ENCODE measurements at places on chromosomes 12 and 14.

DNA sequence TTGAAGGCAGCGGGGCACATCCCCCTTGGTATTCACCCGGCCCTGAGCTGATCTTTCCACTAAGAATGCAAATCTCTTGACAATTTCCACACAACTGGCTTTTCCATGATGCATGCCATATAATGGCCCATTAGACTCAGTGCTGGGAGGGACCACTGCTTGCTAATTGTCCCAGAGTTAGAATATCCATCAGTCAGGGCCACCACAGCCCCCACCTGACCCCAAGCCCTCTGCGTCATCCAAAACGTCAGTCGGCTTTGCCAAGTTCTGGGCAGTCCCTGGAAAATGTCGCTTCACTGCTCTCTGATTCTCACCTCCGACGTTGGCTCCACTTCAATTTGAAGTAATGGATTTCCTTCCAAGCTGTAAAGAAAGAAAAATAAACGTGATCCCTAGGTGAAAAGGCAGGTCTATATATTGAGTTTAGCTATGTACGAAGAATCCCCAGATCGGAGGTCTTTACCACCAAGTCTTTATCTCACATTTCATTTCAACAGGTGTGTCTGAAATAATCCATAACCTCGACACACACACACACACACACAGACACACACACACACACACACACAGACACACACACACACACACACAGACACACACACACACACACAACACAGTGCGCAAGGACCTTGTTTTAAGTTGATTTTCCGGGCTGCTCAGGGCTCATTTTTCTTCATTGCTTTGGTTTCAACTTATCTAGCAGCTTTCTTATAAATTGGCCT is 165.5 kb upstream of the NOS1 start:
- DNase-seq = no peak

DNA sequence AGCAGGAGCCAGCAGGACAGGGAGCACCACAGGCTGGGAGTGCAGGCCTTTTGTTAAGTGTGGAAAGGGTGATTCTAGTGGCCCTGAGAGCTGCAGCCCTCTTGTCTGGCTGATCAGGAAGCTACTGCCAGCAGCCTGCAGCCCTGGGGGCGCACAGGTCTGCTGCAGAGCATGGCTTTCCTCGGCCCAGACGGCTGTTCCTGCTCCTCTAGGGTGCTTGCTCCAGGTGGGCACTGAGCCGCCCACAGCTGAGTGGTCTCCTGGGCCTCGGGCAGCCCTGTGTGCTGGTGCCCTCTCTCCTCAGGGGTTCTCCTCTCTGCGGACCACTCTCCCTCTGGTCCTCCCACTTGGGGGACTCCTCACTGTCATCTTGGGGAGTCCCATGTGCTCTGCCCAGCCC is 18.9 kb downstream of the CCDC88C start:
- no peak for DNase-seq

DNA sequence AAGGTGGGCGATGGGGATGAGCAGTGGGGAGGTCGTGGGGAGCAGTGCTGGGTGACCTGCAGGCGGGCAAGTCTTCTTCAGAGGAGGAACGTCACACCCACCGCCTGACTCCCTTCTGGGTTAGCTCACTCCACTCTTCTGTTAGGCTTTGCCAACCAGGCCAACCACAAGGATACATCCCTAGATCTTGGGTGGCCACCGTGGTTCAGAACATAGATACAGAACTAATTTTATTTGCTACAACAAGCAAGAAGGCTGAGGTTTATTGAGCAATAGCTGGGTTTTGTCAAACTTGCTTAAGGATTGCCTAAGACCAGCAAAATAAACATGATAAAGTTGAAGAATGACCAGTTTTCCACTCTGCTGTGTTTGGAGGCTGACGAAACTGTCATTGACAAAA is 109.4 kb downstream of the DACT1 start:
- no peak for DNase-seq

DNA sequence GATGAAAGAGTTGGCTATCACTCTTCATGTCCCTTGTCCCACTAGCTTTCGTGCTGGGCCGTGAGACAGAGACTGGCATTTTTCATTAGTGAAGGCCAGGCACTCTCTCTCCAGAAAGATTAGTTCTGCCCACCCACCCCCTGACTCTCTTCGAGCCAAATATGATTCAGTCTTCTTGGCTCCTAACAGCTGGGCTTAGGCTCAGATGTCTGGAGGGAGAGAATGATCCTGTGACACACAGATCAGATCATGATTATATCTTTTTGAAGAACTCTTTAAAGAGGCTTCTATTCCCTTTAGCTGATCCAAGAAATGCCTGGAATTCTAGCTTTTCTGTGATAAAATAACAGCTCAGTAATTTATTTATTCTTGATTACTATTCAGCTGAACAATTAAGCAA is 5.2 kb upstream of the GNG2 start:
- DNase-seq = no peak

DNA sequence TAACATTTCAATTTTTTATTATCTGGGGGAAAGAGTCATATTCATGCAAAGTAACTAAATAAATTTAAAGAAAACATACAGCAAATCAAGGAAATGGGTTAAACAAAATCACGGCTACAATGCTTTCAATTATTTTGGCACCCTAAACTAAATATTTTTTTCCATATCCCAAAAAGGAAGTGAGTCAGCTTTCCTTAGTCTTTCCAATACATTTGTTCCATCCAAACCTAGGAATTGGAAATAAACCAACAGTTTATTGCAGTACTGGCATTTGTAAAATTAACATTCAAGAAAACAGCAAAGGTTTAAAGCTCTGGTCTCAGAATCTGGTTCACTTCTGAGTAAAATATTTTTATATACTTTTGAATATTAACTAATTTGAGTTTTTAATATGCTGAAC is 89.2 kb downstream of the BCL2L14 start:
- no peak for DNase-seq

DNA sequence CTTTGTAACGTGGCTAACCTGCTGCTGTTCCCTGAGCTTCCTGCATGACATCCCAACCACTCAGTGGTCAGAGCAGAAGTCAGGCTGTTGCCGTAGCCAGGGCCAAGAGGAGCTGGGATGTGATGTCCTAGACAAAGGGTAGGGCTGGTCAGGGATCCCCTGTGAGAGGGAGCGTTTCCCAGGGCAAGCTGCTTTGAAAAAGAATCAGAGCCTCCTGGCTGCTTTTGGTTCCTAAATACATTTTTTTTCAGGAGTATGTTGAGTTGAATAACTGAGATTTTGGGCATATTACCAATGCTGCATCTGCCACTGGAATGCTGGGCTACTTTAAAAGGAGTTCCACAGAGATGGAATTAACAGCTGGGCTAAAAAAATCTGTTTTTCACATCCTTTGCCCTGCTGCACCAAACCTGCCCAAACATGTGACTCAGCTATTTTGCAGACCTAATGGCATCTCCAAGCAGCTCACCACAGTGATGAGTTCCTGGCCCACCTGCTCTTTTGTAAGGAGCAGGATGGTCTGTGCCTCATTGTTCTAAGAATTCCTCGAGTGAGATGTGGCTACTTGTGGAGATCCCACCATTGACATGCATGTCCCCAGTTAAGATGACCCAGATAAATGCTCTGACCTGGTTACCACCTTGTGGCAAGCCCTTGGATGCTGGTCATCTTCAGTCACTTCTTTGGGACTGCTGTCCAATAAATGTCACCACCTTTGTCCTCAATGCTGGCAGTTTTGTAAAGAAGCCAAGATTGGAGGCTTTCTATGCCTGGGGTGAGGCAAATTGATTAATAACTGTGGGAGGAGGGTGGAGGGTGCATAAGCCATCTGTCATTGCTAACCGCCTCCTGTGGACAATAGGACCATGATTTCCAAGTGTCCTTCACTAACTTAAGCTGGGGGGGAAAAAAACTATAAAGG is 24.1 kb downstream of the ANKRD13A start:
- no peak for DNase-seq

- no peak for DNase-seq
Observed at GRCh38 chr12:116215023-116215422, 62.5 kb downstream of the MED13L start.

DNA sequence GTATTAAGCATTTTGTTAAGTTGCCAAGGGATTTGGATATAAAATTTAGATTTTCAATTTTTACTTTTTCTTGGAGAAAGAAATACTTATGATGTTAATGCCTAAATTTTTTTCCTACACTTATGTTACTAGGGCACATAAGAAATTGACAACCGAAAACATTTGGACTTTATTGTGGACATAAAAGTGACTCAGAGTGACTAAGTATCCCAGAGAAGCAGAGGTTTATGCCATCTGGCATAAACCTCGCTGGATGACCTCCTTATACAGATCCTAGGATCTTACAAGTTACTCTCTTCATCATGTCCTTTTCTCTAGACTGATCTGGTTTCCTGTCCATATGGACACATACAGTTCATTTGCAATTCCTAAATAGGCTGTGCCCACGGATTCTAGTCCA is 89.8 kb downstream of the RERG start:
- no peak for DNase-seq

- no peak for DNase-seq
Observed at GRCh38 chr12:54167500-54167896, 21.3 kb downstream of the SMUG1 start.

DNA sequence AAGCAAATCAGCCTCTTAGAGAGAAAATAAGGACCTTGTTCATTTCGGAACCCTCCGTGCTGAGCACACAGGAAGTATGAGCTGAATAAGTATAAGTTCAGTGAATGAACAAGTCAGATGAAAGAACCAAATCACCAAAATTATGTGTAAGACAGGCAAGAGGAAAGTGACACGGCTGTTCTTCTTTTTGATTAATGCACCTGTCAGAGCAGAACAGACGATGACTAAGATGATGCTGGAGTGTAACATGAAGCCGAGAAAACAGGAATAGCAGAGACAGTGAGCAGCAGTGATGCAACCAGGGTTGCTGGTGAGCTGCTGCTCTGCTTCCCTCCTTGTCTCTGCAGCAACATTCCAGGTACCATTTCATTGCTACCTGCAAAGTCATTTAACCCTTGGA is 861.1 kb downstream of the GALC start:
- no peak for DNase-seq

GRCh38 chr14:78245238-78245637 is 75.1 kb downstream of the NRXN3 start:
- DNase-seq = no peak

DNA sequence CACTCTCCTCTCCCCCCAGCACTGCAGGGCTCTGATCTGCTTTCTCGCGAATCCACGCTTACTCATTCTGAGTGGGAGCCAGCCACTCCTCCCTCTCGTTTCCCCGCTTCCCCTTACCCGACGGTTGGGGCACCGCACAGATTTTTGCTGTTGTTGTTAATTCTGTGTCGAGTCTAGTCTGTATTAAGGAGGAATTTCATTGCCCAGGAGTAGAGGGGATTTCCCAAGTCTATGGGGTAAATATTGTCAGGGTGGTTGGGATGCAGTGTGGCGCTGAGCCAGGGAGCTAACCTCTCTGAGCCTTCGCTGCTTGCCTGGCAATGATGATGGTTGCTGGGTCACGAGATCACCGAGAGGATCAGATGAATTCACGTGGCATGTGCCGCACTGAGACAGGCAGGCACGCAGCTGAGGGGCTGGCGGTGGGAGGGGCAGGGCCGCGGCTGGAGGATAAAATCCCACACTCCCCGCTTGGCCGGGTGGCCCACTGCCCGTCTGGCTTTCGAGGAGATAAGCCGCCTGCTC is 18.5 kb downstream of the NCOR2 start:
- no peak for DNase-seq

- no peak for DNase-seq
Observed at GRCh38 chr12:92915365-92915764, 13.7 kb downstream of the EEA1 start.

GRCh38 chr12:66668311-66668710 is 10.6 kb downstream of the GRIP1 start:
- DNase-seq = no peak

DNA sequence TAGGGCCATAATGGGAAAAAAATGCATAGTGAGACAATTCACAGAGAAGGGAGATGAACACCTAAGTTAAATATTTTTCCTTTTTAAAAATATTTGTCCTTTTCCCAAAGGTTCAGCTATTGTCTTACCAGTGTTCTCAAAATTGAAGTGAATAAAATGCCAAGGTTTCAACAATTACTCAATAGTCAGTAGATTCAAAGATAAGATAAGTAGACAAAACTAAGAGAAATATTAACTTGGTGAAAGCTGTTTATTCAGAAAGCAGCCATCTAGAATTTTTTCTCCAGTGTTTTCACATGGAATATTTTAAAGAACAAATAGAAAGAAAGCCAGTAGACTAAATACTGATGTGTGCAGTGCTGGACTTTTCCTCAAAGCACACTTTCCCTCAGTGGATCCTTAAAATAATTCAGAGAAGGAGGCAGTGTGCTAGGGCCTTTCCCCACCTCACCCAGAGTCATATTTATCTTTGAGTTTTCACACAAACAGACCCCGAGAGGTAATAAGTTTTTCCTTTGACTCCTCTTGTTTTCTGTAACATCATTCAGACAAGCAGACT is 144.5 kb upstream of the PLEKHG7 start:
- DNase-seq = no peak

- no peak for DNase-seq
Observed at GRCh38 chr14:92538412-92538985, 24.9 kb downstream of the RIN3 start.

GRCh38 chr12:55935738-55936151 is 4.8 kb downstream of the DGKA start:
- DNase-seq = no peak

GRCh38 chr12:40499856-40500255 is 192.4 kb upstream of the CNTN1 start:
- no peak for DNase-seq

DNA sequence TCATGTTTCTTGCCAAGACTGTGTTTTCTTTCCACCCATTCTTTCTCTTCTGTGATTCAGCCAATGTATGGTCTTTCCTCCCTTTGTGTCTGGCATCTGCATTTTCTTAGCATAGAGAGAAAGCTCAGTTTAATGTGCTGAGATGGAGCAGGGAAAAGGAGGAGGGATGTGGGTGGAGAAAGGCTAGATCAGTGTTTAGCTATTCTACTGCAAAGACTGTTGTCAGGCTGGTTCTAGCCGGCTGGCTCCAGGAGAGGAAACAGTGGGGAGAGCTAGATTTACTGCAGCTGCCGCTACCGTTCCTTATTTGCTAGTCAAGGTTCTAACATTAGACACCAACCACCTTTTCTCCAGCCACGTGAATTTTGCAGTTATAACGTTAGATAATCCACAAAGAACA is 5.2 kb upstream of the RIMKLB start:
- DNase-seq = no peak

- no peak for DNase-seq
Observed at GRCh38 chr14:94536836-94537235, 24.4 kb upstream of the SERPINA4 start.

- DNase-seq = no peak
Observed at GRCh38 chr12:16685107-16685506, 79.1 kb upstream of the LMO3 start.

GRCh38 chr12:106739815-106740530 is 34.5 kb upstream of the RIC8B start:
- DNase-seq = no peak

GRCh38 chr12:105487963-105488362 is 157.5 kb downstream of the C12orf75 start:
- no peak for DNase-seq

- DNase-seq = peak; percentile 64
Observed at GRCh38 chr12:6852651-6853354, 853 bp downstream of the USP5 start.

- no peak for DNase-seq
Observed at GRCh38 chr14:67140556-67140955, 48.7 kb upstream of the GARIN2 start.

Measured in activated CD4-positive, alpha-beta T cell treated with anti-CD3 and anti-CD28 coated beads for 24 hours (primary cell).